ENCODE measurements at places on chromosomes 3 and 15. TPM values are rescaled to one million over a fixed set of nuclear protein-coding genes. Genes with fewer than 3 reads are reported as not detected.

Gene ST8SIA2
- total RNA-seq: not detected

Gene KLF15
- total RNA-seq: 8.3 TPM

Gene GP9
- total RNA-seq: not detected

Gene RABL3
- total RNA-seq: 8.6 TPM

Gene EPM2AIP1
- total RNA-seq: 13.0 TPM

Gene RPUSD2
- total RNA-seq: 28.7 TPM

Gene CADM2
- 0.21 TPM for total RNA-seq

Gene CASR
- not detected for total RNA-seq

Gene INAFM2
- total RNA-seq: 17.4 TPM

Gene SNTN
- not detected for total RNA-seq

Gene RBP2
- total RNA-seq: not detected

Gene TEX55
- total RNA-seq: not detected

Gene DUOX1
- not detected for total RNA-seq

Gene TRPC1
- 5.9 TPM for total RNA-seq

Gene CELSR3
- 7.3 TPM for total RNA-seq

Gene THSD4
- total RNA-seq: 33.2 TPM
